ENCODE measurements at places on chromosomes 16 and 17.

- peak; percentile 74 for DNase-seq
Observed at GRCh38 chr17:73998653-73999645, 204.5 kb upstream of the RPL38 start.

DNA sequence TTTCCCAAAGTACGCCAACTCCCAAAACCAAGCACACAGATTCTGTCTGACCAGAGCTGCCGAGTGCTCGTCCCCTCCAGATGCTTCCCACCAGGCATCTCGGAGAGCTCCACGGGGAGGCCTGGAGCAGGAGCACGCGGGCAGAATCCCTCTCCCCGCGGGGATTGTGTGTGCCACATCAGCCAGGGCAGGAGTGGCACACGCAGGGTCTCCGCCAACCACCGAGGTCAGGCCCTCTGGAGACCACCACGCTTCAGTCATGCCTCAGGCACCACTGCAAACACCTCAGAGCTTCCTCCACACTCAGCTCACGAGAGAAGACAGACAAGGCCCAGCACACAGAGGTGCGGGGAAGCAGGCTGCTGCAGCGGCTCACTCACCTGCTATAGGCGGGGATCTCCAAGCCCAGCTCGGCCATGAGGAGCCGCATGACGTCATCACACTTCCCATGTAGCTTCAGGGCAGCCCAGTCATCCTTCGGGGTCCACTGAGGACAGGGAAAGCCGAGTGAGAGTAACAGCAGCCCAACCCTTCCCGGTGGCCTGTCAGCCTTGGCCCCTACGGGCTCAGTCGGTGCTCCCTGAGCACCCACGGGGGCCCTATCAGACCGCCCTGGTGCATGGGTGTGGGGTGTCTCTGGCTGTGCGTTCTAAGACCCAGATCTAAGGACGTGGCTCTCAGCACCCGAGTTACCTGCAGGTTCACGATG is 2.3 kb upstream of the PCYT2 start:
- no peak for DNase-seq

DNA sequence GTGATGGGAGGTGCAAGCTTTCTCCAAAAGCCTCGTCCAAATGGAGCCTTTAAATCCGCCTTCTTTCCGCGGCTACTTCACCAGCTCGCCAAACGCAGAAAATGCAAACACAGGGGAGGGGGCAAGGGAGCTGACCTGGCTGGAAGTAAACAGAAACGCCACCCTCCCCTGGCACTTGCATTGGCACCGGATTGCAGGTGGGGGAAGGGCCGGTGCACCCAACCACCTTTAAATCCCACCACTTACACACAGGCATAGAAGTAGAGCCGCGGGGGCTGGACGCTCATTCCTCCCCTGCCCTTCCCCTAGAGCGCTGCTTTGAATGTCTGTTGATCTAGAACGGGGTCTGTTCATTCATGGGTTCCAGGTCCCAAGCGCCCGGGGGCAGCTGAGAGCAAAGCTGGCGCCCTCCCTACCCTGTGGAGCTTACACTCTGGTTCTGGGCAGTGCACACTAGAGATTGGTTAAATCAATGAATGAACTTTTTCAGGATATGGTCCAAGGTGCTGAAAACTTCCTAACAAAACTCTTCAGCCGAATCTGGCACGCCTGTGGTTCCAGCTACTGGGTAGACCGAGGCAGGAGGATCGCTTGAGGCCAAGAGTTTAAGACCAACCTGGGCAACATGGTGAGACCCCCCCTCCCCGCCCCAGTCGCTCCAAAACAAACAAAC is 920 bp upstream of the ZCCHC14 start:
- no peak for DNase-seq

- DNase-seq = no peak
Observed at GRCh38 chr17:74515941-74516340, 15.3 kb downstream of the CD300LB start.

- DNase-seq = no peak
Observed at GRCh38 chr17:41315204-41315794, at the start of gene KRTAP17-1. Gene KRTAP17-1 (minus strand): TSS chr17:41315710. CDS start chr17:41315650, 60 bp downstream.

DNA sequence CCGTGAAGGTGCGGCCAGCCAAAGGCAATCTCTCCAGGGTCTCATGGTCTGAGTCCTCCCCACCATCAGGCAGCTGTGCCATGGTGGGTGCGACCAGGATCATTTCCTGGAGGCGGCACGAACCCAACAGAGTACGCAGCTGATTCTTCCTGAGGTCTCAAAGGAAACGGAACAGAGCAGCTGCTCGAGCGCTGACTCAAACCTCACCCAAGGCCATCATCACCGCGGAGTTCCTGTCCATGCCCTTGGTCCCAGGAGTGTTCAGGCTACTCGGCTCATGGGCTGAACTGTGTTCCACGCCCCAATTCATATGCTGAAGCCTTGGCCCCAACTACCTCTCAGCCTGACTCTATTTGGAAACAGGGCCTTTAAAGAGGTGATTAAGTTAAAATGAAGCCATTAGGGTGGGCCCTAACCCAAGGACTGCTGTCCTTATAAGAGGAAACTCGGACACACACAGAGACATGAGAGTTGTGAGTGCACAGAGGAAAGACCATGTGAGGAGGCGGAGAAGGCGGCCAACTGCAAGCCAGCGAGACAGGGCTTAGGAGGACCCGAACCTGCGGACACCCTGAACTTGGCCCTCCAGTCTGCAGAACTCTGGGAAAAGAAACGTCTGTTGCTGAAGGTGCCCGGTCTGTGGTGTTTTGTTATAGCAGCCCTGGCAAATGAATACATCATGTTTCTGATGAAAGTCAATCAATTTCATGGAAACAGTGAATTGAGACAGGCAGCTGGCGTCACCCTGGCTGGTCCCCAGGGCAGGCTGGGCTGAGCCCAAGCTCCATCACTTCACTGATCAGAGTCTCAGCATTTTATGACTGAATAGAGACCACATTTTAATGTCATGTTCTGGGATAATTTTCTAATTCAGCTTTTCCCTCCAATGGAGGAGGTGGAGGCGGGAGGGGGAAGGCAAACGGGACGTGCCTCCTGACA is 13.7 kb downstream of the MXRA7 start:
- DNase-seq = no peak

DNA sequence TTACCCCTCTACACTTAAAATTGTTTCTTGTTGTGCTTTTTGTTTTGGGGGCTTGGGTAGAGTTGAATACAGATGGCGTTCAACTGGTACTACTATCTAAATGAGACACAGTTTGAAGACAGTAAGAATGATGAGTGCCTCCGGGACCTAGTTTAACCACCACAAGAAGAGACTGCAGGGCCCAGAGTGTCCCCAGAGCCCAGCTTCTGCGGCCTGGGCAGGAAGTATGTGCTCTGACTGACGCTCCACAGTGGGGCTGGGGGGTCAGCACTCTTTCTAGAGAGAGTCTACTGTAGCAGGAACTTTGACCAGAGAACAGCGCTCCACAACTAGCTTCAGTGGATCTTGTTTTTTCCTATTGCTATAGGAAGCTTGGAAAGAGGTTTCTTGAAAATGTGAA is 174.0 kb downstream of the VPS53 start:
- no peak for DNase-seq

- no peak for DNase-seq
Observed at GRCh38 chr17:69473841-69474831, 59.6 kb downstream of the MAP2K6 start.

DNA sequence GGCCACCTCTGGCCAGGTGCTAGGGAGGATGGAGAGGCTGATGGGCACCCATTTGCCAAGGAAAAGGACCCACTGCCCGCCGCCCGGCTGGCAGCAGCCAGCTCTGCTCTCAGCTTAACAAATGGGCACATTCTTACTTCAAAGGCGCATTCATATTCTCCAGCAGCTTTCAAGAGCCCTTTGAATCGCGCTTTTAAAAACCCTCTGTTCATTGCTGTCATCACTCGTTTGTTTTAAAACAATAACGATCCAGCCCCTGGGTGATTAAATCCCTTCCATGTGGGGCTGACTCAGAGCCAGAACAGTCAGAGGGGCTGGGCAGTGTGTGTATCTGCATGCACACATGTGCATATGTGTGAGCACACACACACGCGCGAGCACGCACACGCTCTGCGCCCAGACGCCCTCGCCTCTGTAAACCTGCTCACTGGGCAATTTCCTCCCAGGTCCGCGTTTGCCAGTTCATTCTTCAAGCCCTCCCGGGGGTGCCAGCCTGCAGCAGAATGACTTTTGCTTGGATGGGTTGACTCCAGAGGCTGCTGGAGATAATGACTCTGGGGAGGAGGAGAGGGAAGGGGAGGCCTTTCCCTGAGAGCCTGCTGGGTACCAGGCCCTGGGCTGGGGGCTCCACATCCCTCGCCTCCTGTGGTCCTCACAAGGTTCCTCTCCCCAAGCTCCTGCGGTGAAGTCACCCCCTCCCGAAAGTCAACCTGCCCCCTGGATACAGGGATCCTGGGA is 133.1 kb downstream of the SDK2 start:
- DNase-seq = no peak

DNA sequence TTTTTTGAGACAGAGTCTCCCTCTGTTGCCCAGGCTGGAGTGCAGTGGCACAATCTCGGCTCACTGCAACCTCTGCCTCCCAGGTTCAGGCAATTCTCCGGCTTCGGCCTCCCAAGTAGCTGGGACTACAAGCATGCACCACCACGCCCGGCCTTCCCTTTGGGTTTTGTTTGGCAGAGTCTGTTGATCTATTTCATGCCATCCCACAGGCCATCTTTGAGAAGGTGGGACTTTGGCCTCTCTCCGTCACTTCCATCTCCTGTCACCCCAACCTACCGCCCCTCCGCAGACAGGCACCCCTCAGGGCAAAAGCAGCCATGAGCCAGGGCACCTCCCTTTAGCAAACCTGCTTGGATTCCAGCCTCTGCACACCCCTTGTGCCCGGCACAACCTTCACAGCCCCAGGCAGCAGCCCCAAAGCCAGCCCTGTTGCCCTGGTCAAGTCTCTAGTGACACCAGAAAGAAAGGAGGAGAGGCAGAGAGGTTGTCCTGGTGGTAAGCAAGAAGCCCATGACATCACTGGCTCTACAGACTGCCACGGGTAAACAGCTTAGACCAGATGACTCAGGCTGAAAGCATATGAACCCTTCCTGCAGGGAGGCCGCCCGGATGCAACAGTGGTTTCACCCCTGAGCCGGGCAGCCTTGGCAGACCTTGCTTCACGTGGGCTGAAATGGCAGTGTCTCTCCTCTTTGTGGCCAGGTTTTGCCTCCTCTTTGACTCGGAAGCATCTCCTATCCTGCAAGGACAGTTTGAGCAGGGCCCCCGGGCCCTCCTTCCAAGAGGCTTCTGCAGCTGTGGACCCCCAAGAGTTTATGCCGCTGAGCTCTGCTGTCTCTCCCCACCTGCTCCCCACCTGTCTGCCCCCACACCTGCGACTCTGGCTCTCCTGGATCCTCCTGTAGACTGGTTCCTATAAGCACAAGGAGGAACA is 8.1 kb upstream of the TIMP2 start:
- DNase-seq = peak; percentile 38

DNA sequence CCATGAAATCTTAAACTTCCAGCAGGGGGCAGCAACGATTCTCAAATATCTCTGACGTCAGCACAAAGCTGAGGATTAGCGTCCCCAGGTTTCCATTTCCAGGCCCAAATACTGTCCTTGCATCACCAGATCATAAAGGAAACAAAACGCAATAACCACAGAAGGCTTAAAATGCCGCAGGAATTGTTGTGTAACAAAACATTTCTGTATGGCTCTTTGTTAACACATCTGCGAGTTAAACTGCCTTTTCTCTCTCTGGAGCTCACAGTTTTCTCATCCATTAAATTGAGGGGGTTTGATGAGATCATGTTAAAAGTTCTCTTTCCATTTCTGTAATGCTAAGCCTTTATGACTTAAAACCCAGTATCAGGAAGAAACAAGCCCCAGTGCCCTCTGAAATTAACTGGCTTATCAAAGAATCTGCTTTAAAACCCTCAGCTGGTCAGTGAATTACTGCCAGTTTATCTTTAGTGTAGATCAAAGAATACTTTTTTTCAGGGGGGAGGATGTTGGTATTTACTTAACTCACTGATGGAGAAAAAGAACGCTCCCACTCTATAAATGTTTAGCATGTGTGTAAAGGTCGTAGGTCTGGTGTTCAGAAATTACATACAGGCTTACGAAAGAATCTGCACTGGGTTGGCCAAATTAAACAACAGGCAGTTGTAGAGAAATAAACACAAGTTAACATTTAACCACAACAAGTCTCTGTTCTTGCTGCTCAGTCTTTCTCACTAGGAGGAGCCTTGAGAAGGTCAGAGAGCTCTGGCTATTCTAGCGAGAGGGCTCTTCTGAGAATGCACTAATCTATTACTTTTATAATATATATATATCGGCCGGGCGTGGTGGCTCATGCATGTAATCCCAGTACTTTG is 10.6 kb upstream of the TERF2 start:
- peak; percentile 71 for DNase-seq

All from stimulated activated CD4-positive, alpha-beta T cell treated with anti-CD3 and anti-CD28 coated beads, Interleukin-2, amount 100 ng/mL, for 24 hours (primary cell).